NCI-H1092 (cell line): ENCODE measurements at places on chromosomes 2 and 18.
A peak's percentile ranks its signal among the peaks of the same experiment; 100 is the strongest.

- DNase-seq, result no peak
Observed at GRCh38 chr2:152222975-152223637, 47.5 kb upstream of the STAM2 start.

DNA sequence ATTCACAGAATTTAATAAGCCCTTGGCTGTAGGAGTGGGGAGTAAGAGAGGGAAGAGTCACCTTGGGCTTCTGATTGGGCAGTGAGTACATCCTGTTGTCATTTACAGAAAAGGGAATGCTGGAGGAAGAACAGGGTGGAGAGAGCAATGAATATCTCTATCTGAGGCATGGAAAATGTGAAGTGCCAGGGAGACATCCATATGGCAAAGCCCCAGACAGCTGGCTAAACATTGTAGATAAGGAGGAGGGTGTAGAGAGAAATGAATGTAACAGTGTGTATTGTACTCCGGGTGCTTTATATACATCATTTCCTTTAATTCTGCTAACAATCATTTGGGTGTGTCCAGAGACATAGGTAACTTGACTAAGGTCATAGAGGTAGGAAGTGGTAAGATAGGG, 103.5 kb downstream of the UPP2 start:
- peak; percentile 24 for DNase-seq

DNA sequence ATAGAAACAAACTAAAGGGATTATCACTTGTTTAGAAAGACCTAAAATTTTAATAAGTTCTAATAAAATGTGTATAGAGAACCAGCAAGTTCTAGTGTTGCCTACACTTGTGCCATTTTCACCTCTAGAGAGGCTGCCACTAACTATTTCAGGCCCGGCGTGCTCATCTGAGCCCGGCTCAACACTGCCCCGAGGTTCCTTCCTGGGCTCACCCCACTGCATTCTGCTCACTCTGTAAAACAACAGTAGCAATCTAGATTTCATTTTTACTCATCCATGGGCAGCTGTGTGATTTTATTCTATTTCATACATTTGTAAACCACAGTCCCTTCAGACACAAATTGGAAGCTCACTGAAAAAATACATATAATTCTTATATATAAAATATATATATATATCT, 253.2 kb downstream of the L3MBTL4 start:
- no peak for DNase-seq

DNA sequence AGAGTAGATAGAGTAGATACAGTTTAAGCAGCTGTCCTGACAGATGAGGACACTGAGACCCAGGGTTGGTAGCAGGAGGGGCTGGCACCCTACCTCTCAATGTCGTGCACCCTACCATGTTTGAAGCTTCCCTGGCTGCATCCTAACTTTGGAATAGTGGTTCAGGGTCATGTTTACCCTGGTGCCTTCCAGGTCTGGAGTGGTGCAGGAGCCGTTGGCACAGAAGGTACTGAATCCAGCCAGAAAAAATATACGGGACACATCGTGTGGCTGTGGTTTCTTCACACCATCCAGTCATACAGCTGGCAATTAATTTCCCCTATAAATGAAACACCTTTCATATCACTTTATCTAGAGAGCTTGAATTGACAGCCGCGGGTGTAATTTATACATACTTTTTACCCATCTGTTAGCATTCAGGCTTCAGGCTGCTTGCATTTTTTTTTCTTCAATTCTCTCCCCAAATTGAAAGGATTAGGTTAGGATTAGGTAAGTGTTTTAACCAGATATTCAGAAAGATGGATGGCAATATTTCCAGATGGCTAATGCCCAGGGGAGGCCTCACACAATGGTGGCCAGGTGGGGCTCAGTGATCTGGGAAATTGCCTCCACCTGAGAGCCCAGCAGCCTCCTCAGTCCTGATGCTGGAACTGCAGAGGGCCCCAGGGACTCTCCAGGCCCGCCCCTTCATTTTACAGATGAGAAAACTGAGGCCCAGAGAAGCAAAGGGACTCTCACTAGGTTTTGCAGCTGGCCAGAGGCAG, 127.0 kb downstream of the CELF4 start:
- DNase-seq, result no peak

DNA sequence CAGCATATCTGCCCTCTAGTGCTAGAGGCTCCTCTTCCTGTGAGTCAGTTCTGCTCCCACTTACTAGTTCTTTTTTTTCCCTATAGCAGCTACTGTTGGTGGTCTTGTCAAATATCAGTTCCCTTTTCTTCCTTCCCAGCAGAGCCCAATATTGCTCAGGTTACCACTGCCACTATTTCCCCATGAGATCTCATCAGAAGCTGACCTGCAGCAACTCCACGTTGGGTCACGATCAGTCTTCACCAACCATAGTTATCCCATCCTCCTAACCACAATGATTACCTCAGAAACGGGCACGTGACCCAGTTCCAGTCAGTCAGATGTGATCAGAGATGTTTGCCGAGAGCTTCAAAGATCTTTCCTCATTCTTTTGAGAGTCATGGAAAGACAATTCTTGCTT, 59.7 kb upstream of the CAPN13 start:
- no peak for DNase-seq

- DNase-seq, result no peak
Observed at GRCh38 chr2:14451312-14451711, 181.2 kb upstream of the LRATD1 start.

DNA sequence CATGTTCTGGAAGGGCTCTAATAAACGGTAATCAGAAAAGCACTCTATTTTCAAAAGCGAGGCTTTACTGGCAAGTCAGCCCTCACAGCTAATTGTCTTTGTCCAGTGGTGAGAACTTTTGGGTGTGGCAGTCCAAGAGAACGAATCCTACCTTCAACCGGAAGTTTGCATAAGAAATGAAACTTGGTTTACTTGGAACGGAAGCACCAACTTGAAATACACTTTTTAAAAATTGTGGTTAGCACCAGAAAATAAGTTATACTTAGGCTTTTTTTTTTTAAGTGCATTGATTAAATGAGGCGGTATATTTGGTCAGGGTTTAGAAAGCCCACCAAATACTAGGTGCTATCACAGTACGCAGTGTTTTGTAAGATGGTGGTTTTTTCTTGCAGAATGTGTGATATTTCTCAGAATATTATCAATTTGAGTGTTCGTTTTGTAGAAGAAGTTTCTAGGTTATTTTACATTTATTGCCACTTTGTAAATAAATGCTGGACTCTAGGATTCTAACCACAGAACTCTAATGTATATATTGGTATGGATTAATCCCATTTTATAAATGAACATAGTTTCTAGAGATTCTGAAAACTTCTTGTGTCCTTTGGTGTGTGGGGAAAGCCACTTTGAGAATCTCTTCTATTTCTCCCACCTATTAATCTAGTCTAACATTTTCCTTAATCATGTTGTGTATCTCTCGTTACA, 1.2 kb downstream of the MYL12A start:
- DNase-seq, result no peak

DNA sequence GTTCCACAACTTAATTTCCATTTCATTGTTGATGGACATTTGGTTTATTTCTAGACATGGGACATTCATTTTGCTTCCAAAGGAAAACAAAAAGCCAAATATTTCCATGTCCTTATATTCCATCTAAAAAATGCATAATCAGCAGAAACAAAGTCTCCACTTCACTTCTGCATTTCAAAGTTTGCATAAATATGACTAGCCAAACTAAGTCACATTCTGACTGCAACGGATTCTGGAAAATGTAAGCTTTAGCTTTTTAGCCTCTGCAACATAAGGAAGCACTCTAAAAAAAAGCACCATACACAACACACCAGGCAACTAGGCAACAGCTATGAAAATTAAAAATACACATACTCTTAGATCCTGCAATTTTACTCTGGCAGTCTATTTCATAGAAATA, 135.3 kb downstream of the ETAA1 start:
- no peak for DNase-seq

DNA sequence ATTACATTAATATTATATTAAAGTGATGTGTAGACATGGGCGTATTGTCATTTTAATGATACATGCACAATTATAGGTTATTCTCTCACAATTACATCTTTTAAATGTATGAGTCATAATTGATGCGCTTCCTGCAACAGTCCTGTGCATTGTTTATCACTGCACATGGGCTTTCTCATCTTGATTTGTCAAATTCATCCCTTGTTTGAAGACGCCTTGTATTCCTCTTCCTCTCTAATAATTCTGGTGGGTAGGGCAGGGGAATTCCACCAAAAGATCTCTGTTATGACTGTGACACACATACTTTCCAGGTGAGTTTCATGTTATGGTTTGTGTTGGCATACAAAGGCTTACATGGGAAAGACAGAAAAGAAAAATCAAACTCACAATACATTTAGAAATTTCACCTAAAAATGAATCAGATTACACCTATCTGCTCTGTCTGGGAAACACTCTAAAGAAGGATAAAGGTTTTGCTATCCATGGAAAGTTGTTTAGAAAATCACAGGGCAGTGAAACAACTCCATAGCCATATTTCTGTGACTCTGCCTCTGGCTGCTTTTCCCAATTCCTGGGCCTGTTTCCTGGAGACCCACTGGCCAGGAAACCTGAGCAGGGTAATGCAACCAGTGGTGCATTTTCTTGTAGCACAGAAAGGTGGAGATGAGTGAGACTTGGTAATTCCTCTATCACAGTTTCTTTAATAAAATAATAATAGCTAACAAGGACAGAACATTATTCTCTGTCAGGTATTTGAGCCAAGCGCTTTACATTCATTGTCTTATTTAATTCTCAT, 13.2 kb downstream of the SLC9A2 start:
- no peak for DNase-seq

DNA sequence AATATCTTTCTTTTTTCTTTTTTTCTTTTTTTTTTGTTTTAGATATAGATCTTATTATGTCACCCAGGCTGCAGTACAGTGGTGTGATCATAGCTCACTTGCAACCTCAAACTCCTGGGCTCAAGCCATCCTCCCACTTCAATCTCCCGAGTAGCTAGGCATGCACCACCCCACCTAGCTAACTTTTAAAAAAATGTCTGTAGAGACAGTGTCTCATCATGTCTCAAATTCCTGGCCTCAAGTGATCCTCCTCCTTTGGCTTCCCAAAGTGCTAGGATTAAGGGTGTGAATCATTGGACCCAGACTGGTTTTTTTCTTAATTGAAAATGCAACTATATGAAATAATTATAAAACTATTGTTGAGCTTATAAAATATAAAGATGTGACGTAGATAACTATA, 9.8 kb upstream of the ZCCHC2 start:
- no peak for DNase-seq

- DNase-seq, result no peak
Observed at GRCh38 chr18:79548986-79549637, 130.5 kb upstream of the CTDP1 start.

GRCh38 chr2:106638043-106638442, 150.9 kb downstream of the CD8B2 start:
- no peak for DNase-seq

GRCh38 chr2:134073023-134073422, 180.8 kb upstream of the MGAT5 start:
- DNase-seq, result no peak

DNA sequence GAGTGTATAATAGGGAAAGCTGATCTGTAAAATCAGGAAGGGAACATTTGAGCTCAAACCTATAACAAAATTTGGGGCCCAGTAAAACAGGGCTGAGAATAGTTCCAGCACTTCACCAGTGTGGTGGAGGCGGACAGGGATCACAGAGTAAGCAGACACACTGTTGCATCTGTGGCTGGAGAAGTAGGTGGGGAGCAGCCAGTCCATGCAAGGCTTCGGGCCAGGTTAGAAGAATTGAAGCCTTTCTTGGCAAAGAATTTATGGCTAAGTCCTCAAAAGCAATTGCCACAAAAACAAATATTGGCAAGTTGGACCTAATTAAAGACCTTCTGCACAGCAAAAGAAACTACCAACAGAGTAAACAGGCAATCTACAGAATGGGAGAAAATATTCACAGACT, 93.8 kb upstream of the ZBTB14 start:
- DNase-seq, result no peak

DNA sequence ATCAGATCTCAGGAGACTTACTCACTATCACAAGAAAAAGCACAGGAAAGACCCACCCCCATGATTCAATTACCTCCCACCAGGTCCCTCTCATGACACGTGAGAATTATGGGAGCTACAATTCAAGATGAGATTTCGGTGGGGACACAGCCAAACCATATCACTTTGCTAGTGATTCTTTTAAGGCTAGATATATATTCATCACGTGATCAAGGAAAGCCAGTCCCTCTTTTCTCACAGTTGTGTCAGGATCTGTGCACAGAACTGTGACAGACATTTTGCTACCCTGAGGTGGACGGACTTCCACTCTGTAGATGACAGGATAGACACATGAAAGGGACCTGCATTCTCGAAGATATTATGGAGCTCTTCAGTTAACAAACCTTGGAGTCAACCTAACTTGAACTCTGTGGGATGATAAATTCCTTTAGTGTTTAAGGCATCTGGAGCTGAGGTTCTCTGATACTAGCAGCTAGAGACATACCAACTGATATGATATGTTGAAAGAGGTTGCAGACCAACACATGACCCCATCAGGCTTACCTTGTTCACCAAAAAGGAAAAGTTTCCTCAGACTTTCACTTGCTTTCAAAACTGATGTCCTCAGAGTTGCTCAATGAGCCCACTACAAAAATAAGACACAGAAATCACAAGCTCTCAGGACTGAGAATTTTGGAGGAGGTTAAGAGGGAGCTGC, 66.3 kb upstream of the SCG2 start:
- no peak for DNase-seq

DNA sequence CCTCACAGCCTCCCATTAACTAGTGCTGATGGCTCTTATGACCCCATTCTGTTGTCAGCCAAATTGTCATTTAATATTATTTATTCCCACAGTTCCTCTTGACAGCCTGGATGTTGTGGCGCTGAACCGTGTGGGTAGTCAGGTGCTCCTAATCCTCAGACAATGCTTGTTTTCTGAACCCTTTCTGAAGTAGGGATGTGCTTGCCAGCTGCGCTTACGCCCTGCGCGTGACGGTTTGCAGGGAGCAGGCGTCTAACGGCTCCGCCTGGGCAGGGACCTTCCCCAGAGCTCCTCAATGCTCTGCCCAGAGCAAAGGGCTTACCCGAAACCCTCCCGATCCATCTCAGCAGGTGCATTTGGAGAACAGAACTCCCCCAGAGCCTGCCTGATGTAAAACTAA, 358.2 kb upstream of the MYT1L start:
- peak; percentile 61 for DNase-seq

GRCh38 chr2:170974304-170974993, 45.4 kb downstream of the GORASP2 start:
- no peak for DNase-seq

GRCh38 chr2:219171231-219171651, 1.4 kb upstream of the SLC23A3 start:
- DNase-seq, result no peak

DNA sequence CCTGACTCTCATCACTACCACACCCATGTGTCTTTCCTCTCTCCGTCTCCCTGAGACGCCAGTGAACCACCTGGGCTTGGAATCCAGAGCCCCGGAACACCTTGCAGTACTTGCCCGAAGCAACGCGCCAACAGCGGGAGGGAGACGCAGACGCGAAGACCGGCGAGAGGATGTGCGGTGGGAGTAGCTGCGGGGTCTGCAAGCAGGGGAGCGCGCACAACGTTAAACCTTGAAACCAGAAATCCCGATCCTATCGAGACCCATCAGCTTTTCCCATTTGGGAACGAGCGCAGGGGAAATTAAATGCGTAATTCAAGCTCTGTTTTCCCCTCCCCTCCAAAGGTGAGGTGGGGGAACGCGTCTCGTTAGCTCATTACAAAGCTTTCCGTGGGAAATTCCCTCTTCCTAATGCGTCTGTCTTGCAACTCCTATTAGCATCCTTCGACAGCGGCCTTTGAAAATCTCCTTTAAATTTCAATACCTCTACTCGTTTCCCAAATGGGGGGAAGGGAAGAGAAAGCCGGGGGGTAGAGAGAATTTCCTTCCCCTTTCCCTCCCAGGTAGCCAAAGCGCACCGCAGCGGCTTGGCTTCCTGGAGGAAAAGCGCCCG, 421 bp upstream of the CNTNAP5 start:
- no peak for DNase-seq

GRCh38 chr18:5516841-5517240, 27.0 kb downstream of the EPB41L3 start:
- DNase-seq, result no peak
